ENCODE measurements at places on chromosomes 7 and 10. TPM values are rescaled to one million over a fixed set of nuclear protein-coding genes. Genes with fewer than 3 reads are reported as not detected.

- no peak for DNase-seq
Observed at GRCh38 chr10:118153287-118153686, 106.5 kb upstream of the RAB11FIP2 start.

- peak; percentile 42 for DNase-seq
Observed at GRCh38 chr7:100583132-100584053, 2.5 kb downstream of the LRCH4 start.

- DNase-seq = no peak
Observed at GRCh38 chr7:29035044-29035740, 77.1 kb upstream of the TRIL start.

- no peak for DNase-seq
Observed at GRCh38 chr10:3056280-3057037, 10.9 kb upstream of the PFKP start.

Gene HOXA10
- not detected for total RNA-seq

Gene CYP2C8
- not detected for total RNA-seq

Gene CALN1
- total RNA-seq = 0.83 TPM

Gene TCF7L2
- 5.4 TPM for total RNA-seq
